Stimulated activated CD8-positive, alpha-beta memory T cell treated with anti-CD3 and anti-CD28 coated beads, Interleukin-7, amount 100 ng/mL, for 24 hours (primary cell): ENCODE measurements at places on chromosomes 6 and 20.

DNA sequence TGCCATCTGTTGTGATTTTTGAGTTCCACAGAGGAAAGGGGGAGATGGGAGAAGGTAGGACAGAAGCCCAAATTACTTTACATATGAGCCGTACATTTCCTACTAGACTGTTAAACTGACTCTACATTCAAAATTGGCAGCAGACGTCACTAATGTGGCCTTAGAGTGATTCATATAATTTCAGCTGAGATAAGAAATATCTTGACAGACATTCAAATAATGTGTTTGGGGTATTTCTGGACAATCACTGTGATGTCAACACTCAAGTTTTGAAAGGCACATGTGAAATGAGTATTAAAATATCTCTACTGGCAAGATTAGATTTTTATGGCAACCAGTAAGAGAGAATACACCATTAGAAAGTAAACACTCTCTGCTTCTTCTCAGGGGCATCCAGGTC, 104.0 kb downstream of the MTFR2 start:
- DNase-seq = no peak

DNA sequence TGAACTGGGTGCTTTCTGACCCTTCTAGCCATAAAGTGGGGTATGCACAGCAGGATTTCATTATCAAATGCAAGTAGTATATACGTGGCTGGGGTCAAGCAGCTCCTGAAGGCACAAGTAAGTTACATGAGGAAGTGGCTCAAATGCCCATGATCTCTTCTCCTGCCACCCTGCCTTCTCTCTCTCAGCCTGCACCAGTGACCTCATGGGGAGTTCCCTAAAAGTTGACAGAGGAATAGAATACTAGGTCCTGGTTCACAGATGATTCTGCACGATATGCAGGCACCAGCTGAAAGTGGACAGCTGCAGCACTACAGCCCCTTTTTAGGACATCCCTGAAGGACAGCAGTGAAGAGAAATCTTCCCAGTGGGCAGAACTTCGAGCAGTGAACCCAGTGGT, 282.0 kb downstream of the BCKDHB start:
- no peak for DNase-seq

- no peak for DNase-seq
These were observed 141.9 kb downstream of the ID4 start for GRCh38 chr6:19979059-19979458.

DNA sequence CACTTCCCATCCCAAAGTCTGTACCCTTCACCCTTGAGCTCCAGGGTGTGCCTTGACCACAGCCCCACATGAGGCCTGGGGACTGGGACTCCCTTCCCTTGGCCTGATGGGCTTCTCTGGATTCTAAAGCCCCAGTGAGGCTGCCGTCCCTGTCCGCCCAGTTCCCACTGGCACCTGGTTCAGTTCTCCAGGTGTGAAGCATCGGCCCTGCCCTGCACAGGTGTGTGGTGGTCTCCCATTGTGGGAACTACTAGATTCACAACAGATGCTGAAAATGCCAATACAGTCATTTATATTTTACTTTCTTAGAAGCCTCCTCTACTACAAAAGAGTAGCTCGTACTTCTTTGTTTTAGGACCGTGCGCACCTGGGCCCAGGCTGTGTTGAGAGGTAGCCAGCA, 72.8 kb downstream of the TTLL2 start:
- DNase-seq = no peak

GRCh38 chr20:37274851-37275524, 13.4 kb upstream of the GHRH start:
- no peak for DNase-seq
